Spleen (tissue), 13 donors: ENCODE measurements at places on chromosomes 13 and 19. TPM values are rescaled to one million over a fixed set of nuclear protein-coding genes. Genes with fewer than 3 reads are reported as not detected.

GRCh38 chr19:45074744-45075300, 1.5 kb downstream of the ZNF296 start:
- H3K4me1 ChIP-seq, result peaks cover 26% of the 10 kb centered on the region
- peak overlapping the region; percentile 81 for H3K27ac ChIP-seq
- DNase-seq, result no peak
- H3K4me3 ChIP-seq, result peak overlapping the region; percentile 77

DNA sequence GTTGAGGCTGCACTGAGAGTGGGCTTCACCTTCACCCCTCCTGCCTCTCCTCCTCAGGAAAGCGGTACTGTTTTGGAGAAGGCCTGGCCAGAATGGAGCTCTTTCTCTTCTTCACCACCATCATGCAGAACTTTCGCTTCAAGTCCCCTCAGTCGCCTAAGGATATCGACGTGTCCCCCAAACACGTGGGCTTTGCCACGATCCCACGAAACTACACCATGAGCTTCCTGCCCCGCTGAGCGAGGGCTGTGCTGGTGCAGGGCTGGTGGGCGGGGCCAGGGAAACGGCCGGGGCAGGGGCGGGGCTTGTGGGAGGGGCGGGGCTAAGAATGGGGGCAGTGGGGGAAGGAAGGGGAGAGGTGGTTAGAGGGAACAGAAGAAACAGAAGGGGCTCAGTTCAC, 7.5 kb downstream of the CYP2A13 start:
- no peak for DNase-seq
- no peak overlapping the region for H3K4me3 ChIP-seq
- peaks cover 5% of the 10 kb centered on the region for H3K27me3 ChIP-seq

GRCh38 chr19:1646659-1647453, 5.6 kb downstream of the TCF3 start:
- H3K27ac ChIP-seq, result peak overlapping the region; percentile 87
- H3K36me3 ChIP-seq, result peaks cover 50% of the 10 kb centered on the region
- peaks cover 6% of the 10 kb centered on the region for H3K27me3 ChIP-seq
- H3K4me3 ChIP-seq, result no peak overlapping the region
- no peak for DNase-seq

ZNF761 gene
- total RNA-seq, result 12.1 TPM

UTP14C gene
- total RNA-seq, result 17.2 TPM

DNA sequence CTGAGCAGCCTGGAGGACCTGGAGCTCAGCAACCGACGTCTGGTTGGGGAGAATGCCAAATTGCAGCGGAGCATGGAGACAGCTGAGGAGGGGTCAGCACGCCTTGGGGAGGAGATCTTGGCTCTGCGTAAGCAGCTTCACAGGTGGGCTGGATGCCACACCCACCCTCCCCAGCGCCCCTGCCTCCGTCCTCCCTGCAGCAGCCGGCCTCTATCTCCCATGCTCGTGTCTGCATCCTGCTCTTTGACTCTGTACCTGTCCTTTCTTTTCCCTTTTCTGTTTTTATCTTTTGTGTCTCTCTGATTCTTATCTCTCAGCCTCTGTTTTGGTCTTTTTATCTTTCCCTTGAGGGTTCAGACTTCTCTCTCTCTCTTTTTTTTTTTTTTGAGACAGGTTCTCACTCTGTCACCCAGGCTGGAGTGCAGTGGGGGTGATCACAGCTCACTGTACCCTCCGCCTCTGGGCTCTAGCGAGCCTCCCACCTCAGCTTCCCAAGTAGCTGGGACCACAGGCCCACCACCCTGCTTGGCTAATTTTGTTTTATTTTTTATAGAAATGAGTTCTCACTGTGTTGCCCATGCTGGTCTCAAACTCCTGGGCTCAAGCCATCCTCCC, 10.1 kb downstream of the KASH5 start:
- no peaks in the 10 kb centered on the region for H3K4me1 ChIP-seq
- DNase-seq, result no peak
- H3K27me3 ChIP-seq, result no peaks in the 10 kb centered on the region
- H3K27ac ChIP-seq, result no peak overlapping the region
- no peaks in the 10 kb centered on the region for H3K36me3 ChIP-seq

IZUMO2 gene
- total RNA-seq, result not detected
